ENCODE measurements at places on chromosomes 7 and 10.

DNA sequence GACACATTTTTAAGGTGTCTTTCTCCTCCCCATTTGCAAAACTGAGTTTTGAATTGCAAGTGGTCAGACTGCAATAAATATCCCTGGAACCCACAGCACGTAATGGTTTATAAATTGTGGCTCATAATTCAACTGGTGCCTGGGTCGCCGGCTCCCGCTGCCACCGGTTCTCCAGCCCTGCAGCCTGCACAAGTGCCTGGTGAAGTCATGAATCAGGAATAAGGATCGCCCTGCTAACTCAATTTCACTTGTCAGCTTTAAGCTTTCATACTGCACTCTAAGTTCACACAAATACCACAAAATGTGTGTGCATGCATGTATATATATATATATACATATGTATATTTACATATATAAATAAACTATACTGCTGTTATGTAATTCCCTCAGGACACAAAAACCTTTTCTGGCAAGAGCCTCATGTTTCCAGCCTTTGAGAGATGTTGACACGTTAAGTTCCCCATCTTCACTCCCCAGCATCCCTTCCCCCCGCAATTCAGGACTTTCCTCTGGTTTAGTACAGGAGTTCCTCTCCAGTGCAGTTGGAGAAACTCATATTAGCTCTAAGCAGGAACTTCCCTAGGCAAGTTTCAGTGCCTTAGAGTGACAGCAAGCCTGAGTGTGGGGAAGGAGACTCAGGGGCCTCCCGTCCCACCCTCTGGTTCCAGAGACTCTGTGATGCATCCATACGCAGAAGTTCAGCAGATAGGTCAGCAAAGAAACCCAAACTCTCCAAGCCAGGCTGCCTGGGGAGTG is 129.2 kb upstream of the UNC5B start:
- no peak for DNase-seq

GRCh38 chr7:24279512-24279911 is 4.5 kb upstream of the NPY start:
- no peak for DNase-seq

- no peak for DNase-seq
These were observed 31.4 kb downstream of the CCDC71L start for GRCh38 chr7:106629516-106629915.

DNA sequence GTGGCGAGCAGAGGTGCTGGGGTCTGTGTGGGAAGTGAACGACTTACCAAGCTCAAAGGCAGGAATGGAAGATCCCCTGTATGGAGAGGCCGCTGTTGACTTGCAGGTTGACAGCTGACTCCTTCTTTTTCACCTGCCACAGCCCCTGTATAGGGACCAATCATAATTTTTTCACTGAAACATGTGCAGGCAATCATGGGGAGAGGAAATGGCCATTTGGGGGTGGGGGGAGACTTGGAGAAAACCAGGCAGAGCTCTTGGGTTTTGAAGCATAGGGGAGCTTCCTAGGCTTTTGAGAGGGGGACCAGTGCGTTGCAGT is 101.4 kb downstream of the WDR37 start:
- DNase-seq: no peak

GRCh38 chr10:66925896-66926715 is at the start of gene LRRTM3:
LRRTM3 (plus strand) TSS chr10:66926036.
- no peak for DNase-seq

DNA sequence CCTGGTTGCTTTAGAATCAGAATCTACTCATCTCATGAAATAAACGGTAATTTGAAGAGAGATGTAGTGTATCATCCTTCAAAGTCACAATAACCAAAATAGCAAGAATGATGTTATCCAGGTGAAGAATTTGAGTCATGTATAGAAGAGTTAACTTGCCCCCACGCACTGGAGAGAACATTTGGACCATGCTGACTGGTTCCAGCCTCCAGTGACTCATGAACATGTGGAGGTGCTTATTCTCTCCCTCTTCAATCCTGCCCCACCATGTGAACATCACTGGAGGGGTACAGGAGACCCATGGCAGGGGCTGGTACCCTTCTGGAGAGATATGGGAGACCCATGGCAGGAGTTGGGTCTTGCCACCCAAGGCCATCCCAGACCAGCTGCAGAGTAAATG is 427.8 kb downstream of the CALN1 start:
- DNase-seq: no peak

GRCh38 chr7:3592401-3593134 is 291.5 kb downstream of the SDK1 start:
- DNase-seq: no peak

- DNase-seq: no peak
These were observed 61.2 kb downstream of the GSAP start for GRCh38 chr7:77354914-77355313.

GRCh38 chr10:66654861-66655260 is 271.0 kb upstream of the LRRTM3 start:
- no peak for DNase-seq

All from activated T-helper 9 cell treated with anti-CD3 and anti-CD28 coated beads, Interleukin-2, amount 50 U/mL, for 16 hours (primary cell).